ENCODE measurements at places on chromosomes 11 and 22. TPM values are rescaled to one million over a fixed set of nuclear protein-coding genes. Genes with fewer than 3 reads are reported as not detected.
A peak's percentile ranks its signal among the peaks of the same experiment; 100 is the strongest.

The TAF6L gene
- total RNA-seq, result 15.5 TPM

The ALKBH8 gene
- 12.8 TPM for total RNA-seq

DNA sequence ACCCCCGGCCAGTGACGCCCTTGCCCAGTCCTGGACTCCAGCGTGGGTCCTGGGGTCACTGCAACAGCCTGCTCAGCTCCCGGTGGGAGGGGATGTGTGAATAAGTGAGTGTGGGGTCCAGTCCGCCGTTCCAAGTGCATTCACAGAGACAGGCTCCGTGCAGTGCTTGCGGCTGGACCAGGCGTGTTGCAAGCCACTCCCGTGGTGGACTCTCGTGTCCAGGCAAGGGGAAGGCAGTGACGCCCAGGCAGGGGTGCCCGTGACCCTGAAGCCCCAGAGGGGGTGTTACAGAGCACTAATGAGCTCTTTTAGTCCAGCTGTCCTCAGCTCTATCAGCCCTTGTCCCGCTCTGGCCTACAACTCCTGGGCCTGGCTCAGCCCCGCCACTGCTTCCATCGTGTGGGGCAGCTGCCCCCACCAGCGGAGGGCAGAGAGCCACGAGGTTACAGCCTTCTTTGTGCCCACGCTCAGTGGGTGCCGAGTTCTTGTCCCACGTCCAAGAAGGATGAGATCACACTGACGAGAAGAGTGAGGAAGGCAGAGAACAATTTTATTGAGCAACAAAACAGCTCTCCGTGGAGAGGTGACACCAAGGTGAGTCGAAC lies 1807.5 kb downstream of the LRRC4C start:
- no peak for DNase-seq
- H3K27me3 ChIP-seq, result no peaks in the 10 kb centered on the region
- no peak overlapping the region for H3K4me3 ChIP-seq
- H3K27ac ChIP-seq, result no peak overlapping the region

DNA sequence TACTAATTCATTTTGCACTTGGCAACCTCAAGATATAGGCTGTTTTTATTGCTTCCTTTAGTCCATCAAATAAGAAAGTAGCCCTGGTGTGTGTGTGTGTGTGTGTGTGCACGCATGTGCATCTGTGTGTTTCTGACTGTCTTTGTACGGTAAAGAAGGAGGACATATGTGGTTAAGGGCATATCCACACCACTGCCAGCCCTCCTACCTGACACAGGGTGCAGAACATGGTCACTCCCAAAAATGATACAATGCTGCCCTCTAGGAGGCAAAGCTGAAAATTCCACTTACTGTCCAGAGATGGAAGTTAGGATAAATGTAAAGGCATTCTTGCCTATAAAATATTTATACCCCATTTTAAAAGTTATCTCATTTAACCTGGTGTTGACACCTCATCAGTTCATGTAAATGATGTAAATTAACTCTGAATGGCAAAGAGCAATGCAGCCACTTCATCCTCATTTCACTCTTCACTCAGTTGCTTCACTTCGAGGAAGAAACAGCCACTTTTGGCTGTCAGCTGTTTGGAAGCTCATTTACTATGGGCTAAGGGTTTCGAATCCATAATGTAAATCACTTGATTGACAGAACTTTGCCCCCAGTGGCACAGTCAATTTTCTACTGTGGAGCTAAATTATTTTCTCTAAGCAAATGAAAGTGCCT lies 83.1 kb upstream of the MTNR1B start:
- no peaks in the 10 kb centered on the region for H3K4me1 ChIP-seq
- H3K36me3 ChIP-seq, result no peaks in the 10 kb centered on the region
- no peak overlapping the region for H3K4me3 ChIP-seq
- peaks cover 7% of the 10 kb centered on the region for H3K27me3 ChIP-seq
- peak; percentile 22 for DNase-seq

- no peak for DNase-seq
- H3K4me1 ChIP-seq, result peaks cover 27% of the 10 kb centered on the region
- H3K27me3 ChIP-seq, result no peaks in the 10 kb centered on the region
- no peak overlapping the region for H3K27ac ChIP-seq
- H3K36me3 ChIP-seq, result peaks cover 2% of the 10 kb centered on the region
- no peak overlapping the region for H3K4me3 ChIP-seq
These were observed 12.6 kb downstream of the PGAP2 start for GRCh38 chr11:3820971-3821370.

- DNase-seq, result no peak
- H3K27ac ChIP-seq, result no peak overlapping the region
- H3K4me3 ChIP-seq, result no peak overlapping the region
- H3K27me3 ChIP-seq, result peaks cover 1% of the 10 kb centered on the region
- H3K4me1 ChIP-seq, result no peaks in the 10 kb centered on the region
These were observed 480.4 kb downstream of the SOX6 start for GRCh38 chr11:15875943-15876342.

GRCh38 chr11:64560139-64560771 lies 30.8 kb upstream of the SLC22A12 start:
- H3K27me3 ChIP-seq, result no peaks in the 10 kb centered on the region
- no peak for DNase-seq
- no peaks in the 10 kb centered on the region for H3K36me3 ChIP-seq
- H3K4me1 ChIP-seq, result peaks cover 3% of the 10 kb centered on the region
- H3K27ac ChIP-seq, result no peak overlapping the region

DNA sequence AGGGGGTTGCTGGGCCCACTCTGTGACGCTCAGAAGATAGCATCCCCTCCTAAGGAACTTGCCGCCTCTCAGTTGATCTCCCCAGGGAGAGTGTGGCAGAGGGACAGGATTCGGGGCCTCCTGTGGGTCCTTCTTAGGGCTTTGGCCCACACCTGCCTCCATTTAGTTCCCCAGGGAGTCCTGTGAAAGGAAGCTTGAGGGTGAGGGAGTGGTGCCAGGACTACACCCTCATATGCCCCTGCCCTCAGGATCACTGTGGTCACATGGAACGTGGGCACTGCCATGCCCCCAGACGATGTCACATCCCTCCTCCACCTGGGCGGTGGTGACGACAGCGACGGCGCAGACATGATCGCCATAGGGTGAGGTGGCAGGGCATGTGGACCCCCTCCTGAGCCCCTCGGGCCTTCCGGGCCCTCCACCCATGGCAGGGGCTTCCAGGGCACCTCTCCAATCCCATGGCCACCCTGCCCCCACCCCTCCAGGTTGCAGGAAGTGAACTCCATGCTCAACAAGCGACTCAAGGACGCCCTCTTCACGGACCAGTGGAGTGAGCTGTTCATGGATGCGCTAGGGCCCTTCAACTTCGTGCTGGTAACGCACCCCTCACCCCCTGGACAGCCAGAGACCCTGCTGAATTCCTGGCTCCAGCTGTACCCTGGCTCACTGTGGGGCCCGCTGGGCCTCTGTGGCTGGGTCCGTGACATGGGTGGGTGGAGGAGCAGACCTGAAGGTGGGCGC lies 3.5 kb downstream of the INPP5J start:
- no peak overlapping the region for H3K4me3 ChIP-seq
- H3K27me3 ChIP-seq, result no peaks in the 10 kb centered on the region
- H3K4me1 ChIP-seq, result peaks cover 4% of the 10 kb centered on the region
- H3K36me3 ChIP-seq, result no peaks in the 10 kb centered on the region
- H3K27ac ChIP-seq, result no peak overlapping the region

All from activated T-cell treated with anti-CD3 and anti-CD28 coated beads, Interleukin-2, amount 50 U/mL, for 72 hours (primary cell).